ENCODE measurements at places on chromosomes 16 and 17.

GRCh38 chr17:38867179-38867967, 2.5 kb upstream of the LASP1 start:
- no peak for DNase-seq

DNA sequence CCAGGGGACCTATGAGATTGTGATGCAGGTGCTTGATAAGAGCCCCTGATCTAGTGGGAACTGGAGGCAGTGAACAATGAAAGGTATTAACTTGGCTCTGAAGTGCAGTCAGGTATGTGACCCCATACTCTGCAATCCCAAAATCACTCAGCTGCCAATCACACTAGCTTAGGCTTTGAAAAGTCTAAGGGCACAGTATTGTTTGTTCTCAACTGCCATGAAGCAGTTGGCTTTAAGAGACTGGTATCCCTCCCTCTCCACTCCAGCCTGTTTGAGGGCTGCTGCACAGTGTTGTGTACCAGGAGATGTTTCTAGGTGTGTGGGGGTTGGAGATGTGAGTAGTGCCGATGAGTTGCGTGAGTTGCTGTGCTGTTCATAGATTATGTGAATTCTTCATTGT, 2.4 kb downstream of the YPEL2 start:
- DNase-seq = no peak

DNA sequence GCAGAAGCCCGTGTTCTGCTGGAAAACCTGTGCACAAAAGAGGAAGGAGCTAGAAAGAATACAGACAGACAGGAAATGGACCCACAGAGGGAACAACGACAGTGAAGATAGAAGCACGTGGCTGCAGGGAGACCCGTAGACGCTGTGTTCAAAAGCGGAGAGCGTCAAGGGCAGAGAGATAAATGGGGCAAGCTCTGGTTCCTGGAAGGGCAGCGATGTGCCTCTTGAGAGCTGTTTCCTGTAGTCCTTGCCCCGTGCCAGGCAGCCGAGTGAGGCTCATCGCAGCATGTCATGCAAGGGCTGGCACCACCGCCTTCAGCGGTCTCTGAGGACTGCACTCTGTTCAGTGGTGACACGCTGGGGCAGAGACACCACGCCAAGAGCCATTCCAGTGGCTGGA, 43.6 kb upstream of the CACNG5 start:
- DNase-seq = no peak

DNA sequence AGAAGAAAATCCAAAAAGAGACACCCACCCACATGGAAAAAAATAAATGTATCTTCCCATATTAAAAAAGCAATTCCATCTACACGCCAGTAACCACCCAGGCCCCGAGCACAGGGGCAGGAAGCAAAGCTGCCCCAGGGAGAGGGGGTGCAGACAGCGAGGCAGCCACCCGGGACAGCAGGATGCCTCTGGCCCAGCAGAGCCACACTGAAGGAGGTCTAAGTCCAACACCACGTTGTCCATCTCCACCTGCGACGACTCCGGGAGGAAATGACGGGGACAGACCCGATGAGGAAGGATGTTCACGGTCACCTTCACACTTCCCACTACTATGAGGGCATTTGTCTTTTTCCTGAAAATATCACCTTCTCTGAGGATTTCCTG, 14.4 kb upstream of the CYTH1 start:
- DNase-seq = no peak

GRCh38 chr17:6591599-6592158, 35.3 kb upstream of the PITPNM3 start:
- peak; percentile 43 for DNase-seq

- no peak for DNase-seq
Observed at GRCh38 chr17:58020401-58020800, 13.4 kb upstream of the SRSF1 start.

- no peak for DNase-seq
Observed at GRCh38 chr17:28071891-28072606, 29.6 kb downstream of the NLK start.

- no peak for DNase-seq
Observed at GRCh38 chr17:57545731-57546342, 199.3 kb downstream of the CCDC182 start.

DNA sequence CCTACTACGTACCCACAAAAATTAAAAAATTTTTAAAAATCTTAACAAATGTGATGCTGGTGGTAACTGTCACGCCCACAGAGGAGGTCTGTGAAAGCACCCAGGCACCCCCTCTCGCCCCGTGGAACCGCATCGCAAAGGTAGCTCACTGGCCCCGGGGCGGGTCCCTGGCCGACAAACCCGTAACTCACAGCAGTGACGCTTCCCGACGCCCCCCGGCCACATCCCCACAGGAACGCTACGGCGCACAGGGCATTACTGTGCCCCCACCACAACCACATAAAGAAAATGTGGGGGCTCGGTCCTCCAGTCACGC, 366 bp downstream of the ANKS3 start:
- no peak for DNase-seq

- no peak for DNase-seq
Observed at GRCh38 chr16:47236716-47237115, 93.0 kb upstream of the NETO2 start.

GRCh38 chr16:89455178-89455577, 35.2 kb downstream of the ANKRD11 start:
- DNase-seq = no peak

- no peak for DNase-seq
Observed at GRCh38 chr16:58085584-58086251, 43.5 kb downstream of the CFAP20 start.

DNA sequence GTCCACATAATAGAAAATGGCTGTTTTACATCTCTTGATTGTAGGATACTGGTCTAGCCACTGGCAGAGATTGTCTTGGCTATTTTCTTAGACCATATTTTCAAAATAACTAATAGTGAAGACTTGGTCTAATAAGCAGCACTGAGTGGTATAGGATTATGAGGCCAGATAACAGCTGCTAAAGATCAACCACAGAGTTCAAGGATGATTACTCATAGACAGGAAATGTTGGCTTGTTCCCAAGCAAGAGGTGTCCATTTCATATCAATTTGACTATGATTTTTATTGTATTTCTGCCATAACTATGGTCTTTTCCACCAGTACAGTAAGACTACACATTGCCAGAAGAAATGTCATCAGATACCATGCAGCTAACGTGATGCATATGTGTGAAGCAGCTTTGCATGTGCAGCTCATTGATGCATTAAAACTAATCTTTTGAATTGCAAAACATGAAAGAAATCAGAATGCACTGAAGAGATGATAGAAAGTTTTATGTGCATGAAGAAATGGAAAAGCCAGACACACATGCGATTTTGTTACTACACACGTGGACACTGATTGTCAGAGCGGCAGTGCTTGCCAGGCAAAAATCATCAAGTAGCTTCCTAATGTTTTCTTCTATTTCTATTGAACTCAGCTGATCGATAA, 693.3 kb downstream of the CDH11 start:
- peak; percentile 13 for DNase-seq

DNA sequence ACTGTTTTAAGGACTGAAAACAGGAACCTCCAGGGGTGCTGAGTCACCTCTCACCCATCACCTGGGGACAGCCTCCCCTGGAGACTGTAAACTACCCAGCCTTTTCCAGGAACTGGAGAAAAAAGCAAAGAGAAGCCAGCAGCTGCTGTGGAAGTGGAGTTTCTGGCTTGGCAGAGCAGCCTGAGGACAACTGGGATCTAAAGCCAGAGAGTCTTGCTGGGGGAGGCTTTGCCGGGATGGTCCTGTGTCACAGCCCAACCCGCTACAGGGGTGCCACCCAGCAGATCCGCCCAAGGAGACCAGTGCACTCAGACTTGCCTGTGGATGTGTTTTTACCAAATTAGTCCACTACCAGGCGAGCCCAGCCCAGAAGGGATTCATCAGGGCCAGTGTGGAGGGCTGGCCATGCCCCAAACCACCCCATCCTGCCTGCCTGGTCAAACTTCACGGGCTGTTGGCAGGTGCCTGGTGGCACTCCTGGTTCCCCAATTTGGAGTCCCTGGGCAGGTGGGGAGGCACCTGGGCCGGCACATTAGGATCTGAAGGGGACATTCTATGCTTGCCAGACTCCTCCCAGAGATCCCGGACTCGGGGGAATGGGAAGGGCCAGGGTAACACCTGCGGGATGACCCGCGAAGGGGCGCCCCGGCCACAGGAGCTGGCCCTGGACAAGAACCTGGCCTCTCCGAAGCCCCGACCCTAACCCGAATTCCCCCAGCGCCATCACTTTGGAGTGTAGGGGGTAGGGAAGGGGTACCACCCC, 771 bp downstream of the MSRB1 start:
- no peak for DNase-seq

Data from AG08396 (cell line).